Frontal cortex (tissue), 4 donors: ENCODE measurements at places on chromosomes 12 and 14. TPM values are rescaled to one million over a fixed set of nuclear protein-coding genes. Genes with fewer than 3 reads are reported as not detected.

Gene C14orf39
- not detected for total RNA-seq

Gene TMEM19
- 69.7 TPM for total RNA-seq

Gene OR4E1
- not detected for total RNA-seq

DNA sequence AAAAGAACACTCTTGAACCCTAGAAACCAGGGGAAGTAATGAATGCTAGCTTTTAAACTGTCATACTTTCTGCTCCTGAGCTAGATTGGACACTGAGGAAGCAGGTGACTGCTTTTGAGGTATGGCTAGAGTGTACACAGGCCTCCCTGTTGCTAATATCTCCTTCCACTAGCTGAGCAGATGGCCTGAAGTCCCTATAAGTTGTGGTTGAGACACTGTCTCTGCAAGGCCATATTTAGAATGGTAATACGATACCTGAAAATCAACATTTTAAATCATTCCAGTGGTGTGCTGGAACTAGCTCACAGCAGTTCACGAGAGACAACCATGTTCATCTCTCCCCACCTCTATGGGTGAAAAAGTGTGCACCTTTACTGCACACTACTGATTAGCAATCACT, 46.4 kb upstream of the BMP4 start:
- no peak for DNase-seq

DNA sequence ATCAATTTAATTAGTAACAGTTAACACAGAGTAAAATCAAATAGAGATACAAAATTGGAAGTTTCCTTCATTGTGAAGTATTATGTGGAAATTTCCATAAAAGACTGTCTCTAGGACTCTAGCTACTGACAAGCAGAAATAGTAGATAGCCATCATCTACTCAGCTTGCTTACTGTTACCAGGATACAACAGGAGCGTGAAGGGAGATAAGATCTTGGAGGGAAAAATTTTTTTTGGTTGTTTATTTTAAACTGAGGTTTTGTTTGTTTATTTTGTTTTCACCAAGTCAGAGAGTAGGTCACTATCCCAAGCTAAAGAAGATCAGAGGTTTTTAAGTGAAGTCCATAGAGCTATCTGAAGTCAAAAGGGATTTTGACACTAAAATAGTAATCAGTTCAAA, 861.3 kb upstream of the MGAT4C start:
- DNase-seq = no peak

- DNase-seq = no peak
Measured at GRCh38 chr12:59742841-59743240, 147.0 kb downstream of the SLC16A7 start.

DNA sequence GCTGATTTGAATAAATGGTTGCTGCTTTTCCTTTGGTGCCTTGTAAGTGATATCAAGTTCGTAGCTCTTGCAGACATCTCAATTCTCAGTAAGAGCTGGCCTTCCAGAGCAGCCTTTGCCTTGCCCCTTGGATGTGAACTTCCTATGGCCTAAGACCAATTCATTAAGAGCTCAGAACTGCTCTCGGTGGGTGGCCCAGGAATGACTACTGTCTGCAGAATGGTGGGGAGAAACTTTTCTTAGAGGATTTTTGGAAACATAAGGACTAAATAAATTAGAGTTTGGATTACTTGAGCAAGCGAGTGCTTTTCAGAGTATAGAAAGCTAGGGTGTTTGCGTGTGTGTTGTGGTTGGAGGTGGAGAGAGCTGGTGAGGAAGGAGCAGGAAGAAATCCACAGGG, 306.4 kb upstream of the TBX3 start:
- no peak for DNase-seq

DNA sequence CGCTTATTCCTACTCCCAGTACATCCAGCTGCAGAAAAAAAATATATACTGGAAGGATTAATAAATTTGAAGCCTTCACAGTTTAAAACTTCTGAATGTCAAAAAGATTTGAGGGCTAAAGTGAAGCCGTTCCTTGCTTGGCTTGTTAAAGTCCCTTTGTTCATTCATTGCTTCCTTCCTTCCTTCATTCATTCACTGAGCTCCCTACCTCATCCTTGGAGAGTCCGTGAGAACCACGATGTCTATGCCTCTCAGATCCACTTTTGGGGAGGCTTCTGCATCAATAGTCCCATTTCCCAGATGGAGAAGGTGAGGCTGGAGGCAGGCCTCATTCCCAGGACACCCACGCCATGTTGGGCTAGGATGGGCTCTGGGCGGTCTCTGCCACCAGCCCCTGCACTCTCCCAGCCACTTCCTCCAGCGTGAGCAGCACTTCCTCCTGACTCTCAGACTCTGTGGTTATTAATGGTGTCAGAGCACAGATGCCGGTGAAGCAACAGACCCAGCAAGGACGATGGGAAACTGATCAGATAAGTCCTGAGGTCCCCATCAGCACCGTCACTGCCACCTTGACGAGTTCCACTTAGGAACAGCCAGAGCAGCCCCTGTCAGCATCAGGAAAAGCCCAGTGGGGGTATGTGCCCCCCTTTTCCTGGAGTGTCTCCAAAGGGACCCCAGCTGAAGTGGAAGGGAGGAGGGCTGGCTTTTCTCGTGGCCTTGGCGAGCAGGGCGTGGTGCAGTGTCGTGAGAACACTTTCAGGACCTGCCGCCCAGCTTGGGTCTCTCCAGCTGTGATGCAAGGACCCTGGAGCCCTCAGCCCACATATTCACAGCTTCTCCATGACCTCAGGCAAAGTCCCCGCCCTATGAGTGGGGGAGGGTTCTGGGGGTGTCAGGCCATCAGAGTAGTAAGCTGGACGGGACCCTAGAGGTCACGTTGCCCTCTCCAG, 21.2 kb downstream of the ASB2 start:
- no peak for DNase-seq

DNA sequence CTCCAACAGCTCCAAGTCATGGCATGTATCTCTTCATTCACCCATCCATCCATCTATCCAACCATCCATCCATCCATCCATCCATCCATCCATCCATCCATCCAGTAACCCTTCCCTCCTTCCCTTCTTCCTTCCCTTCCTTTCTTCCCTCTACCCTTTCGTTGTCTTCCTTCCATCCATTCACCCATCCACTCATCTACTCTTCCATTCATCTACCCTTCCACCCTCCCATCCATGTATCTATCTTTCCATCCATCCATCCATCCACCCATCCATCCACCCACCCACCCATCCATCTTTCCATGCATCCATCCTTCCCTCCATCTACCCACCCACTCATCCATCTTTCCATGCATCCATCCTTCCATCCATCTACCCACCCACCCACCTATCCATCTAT, 53.2 kb upstream of the FBXO21 start:
- no peak for DNase-seq

DNA sequence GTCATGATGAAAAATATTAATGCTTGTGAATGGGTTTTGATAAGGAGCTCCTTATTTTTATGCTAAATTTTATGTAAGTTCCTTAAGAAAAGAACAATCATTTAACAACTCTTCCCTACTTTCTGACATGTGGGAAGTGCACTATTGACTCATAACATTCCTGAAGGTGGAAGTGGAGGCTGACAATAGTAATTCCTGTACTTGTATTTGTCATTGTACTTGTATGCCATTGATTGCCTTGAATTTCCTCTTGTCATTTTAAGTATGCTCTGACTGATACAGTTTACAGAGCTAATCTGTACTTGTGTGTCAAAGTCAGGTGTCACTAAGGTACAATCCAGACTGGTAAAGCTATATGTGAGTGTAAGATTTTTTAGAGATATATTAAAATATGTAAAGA, 440.0 kb downstream of the SLC16A7 start:
- DNase-seq = no peak

DNA sequence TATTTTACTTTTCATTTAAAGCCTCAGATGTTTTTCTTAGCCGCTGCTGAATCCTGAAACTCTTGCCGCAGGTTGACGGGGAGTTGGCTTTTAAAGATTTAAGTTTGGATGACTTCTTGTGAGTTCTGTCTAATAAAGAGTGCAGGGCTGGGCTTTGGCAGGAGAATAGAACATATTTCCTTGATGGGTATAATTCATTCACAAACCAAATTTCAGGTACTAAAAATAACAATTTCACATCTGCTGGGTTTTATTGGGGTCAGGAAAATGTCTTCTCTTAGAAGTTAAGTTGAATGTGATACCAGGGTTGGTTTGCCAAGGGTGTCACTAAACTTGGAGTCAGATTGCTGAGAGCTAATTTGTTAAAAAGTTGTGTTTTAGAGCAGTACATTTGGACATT, 9.7 kb downstream of the SP1 start:
- no peak for DNase-seq
